ENCODE measurements at places on chromosomes 12 and 14.

DNA sequence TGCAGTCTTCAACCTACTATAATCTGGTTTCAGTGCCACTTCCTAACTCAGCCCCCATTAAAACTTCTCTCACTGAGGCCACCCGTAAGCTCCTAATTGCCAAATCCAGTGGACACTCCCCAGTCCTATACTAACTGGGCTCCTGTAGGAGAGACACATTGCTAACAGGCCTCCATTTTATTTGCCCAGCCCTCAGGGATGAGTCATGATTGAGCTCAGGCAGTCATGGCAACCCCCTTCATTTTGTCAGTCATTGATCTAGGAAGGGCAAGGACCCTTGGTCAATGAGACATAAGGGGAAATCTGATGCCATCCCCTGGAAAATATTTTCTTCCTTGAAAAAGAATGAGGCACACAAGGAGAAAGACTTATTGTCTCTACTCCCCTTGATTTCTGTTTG, 70.1 kb upstream of the HIF1A start:
- DNase-seq, result no peak

DNA sequence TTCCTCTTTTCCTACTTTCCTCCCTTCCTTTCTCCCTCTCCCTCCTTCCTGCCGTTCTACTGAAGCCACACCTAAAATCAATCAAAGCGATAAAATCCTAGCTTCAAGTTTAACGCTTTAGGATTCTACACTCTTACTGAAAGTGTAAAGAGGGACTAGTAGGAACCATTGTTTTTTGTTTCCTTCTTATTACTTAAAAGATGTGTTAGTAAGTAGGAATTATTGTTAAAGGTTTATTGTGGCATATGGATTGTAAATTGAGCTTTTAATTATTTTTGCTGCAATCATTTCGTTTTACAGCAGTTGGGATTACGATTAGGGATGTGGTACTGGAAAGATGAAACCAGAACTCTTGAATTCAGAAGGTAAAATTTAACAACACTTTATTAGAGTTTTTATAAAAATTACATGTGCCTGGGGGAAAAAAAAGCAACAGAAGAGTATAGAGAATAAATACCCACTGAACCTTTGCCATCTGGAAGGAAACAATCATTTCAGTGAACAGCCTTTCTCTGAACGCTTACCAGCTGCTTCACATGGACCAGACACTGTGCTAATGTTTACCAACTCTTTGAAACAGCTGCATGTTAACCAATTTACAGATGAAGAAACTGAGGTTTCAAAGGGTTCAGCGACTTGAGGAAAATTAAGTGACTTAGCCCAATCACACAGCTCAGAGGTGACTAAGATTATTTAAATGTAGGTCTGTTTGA, 1.0 kb downstream of the PPP1R36 start:
- no peak for DNase-seq

DNA sequence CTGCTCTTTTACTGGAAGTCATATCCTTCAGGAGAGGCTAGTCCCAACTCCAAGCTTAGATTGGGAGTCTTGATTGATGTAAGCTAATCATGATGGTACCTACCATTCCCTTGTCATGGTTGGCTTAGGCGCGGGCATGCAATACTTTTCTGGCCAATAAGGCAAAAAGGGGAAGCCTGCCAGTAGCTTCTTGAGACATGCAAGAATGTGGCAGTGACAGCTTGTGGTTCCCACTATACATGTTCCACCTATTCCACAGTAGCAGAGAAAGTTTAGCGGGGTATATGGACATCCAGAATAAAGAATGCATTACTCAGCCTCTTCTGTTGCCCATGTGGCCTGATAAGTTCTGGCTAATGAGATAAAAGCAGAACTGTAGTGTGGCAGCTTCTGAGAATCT, 55.0 kb downstream of the AP5M1 start:
- DNase-seq, result no peak

DNA sequence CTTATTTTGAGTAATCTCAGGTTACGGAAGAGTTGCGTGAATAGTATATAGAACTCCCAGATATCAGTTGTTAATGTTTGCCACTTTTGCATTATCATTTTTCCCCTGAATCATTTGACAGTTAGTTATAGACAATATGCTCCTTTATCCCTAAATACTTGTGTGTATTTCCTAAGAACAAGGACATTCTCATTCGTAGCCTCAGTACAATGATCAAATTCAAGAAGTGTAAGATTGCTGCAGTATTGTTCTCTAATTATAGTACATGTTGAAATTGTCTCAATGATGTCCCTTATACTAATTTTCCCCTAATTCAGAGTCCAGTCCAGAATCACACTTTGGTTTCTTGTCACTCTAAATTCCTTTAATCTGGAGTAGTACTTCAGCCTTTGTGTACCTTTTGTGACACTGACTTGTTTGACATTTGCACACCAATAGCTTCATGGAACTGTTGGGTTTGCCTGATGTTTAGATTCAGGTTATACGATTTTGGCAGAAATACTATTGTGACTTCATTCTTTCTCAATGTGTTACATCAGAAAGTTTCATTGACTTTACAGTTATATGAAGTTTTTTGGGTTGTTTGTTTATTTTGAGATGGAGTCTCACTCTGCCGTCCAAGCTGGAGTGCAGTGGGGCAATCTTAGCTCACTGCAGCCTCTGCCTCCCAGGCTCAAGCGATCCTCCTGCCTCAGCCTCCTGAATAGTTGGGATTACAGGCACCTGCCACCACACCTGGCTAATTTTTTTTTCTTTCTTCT, 13.1 kb downstream of the DYNC1H1 start:
- DNase-seq, result no peak

Data from stimulated activated CD4-positive, alpha-beta T cell treated with anti-CD3 and anti-CD28 coated beads, Interleukin-12 subunit alpha, Interleukin-12 subunit beta, amount 100 ng/mL, for 4 hours (primary cell).